Smooth muscle cell of the umbilical artery (primary cell): ENCODE measurements at places on chromosomes 1 and 21. TPM values are rescaled to one million over a fixed set of nuclear protein-coding genes. Genes with fewer than 3 reads are reported as not detected.

FAM167B gene
- 0.78 TPM in 1 of 2 replicates, not detected in the other for total RNA-seq

FCGR2B gene
- total RNA-seq, result not detected in 2 replicates

ZNF697 gene
- 17.5 and 21.0 TPM in 2 replicates for total RNA-seq

SLAMF8 gene
- not detected in 2 replicates for total RNA-seq

ACOT11 gene
- 1.5 and 2.4 TPM in 2 replicates for total RNA-seq

SLC2A5 gene
- total RNA-seq, result 2.4 and 12.5 TPM in 2 replicates
